ENCODE measurements at places on chromosomes 5 and 9.
A peak's percentile ranks its signal among the peaks of the same experiment; 100 is the strongest.

DNA sequence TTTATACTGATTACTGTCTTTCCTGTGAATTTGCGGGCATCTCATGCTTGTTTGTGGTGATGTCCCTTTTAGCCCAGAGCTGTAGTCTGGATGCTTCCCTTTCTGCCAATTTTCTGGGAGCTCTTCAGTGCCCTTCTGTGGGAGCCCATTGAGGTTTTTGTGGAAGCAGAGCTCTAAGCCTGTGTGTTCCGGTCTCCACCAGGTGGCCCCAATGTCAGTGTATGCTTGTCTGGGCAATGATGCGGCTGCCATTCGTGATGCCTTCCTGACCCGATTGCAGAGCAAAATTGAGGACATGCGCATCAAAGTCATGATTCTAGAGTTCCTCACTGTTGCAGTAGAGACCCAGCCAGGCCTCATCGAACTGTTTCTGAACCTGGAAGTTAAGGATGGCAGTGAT is 35.1 kb downstream of the SH3GLB2 start:
- DNase-seq, result peak; percentile 20

DNA sequence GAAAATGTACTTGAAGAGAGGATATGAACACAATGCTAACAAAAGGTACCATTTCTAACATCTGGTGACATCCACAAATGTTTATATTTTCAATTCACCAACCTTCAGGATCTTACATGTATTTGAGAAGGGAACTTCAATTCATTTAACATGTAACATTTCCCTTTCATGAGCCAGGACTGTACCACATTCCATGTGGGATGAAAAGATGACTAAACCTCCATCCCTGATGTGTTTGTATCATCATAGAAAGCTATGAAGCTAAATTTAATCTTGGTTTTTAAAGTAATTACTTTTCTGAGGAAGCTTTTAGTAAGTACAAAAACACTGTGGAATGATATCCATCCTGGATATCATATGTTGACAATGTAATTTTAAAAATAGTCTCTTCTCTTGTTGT is 78.2 kb upstream of the GNA14 start:
- no peak for DNase-seq

DNA sequence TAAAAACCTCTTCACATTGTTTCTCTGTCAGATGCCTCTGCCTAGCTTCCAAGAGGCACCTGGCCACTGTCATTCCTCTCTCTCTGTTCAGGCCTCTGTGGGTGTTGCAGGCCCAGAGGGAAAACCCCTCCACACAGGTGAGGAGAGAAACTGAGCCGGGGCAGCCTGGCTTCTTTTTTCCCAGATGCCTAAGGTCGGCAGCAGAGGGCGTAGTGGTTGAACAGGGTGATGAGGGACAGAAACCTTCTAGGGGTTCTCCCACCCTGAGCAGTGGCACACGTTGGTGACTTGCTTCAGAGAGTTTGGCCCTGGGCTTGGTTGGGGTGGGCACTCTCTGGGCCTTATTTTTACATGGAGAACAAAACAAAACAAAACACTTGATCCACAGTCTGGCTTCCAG is 12.2 kb downstream of the IL9 start:
- no peak for DNase-seq

DNA sequence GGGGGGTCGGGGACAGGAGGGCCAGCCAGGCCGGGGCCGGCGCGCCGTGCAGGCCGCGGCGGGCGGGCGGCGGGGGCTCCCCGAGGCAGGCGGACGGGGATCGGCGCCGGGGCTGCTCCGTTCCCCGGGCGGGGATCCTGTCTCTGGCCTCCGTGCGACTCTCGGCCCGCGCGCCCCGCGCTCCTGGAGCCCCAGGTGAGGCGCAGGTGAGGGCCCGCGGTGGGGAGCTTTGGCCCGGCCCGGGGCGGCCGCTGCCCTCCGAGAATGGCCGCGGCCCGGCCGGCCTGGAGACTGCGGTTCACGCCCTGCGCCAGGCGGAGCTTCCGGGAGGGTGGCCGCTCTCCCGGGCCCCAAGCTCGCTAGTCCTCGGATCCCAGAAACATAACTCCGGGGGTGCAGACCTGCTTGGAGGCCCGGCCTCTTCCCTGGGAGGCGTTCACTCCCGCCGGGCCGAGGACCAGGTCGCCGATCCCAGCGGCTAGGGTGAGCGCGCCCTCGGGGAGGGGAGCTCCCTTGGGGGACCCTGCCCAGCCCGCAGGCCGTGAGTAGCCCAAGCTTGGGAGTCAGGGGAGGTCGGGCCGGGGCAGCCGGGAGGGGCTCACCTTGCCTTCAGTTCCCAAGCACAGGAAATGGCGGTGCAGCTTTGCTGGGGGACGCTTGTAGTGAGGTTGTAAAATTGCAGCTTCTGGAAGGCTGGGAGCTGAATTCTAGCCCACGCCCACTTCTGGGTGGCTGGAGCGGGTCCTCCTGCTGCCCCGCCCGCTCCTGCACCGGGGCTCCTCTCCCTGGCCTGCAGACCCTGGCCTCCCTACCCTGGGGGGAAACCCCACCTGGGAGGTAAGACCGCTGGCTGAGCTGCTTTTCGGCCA is 723 bp downstream of the PPP1R26 start:
- peak; percentile 69 for DNase-seq

- DNase-seq, result no peak
Measured at GRCh38 chr5:56340196-56340980, 107.3 kb upstream of the ANKRD55 start.

DNA sequence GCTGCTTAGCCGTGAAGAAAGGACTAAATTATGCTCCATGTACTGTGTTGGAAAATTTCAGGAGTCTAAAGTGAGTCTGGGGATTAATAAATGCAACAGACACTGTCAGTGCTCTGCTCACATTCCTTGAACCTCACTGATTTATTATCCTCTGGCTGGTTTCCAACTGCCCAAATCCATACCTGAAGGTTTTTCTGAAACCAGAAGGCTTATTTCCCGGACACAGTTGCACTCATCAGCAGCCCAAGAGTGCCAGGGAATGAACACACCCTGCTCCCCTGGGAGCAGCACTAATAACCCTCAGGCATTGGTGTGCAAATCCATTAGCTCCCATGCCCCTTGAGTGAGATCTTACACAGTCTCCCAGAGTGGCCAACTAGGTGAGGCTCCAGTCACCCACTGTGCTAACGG is 38.7 kb downstream of the F2R start:
- no peak for DNase-seq

DNA sequence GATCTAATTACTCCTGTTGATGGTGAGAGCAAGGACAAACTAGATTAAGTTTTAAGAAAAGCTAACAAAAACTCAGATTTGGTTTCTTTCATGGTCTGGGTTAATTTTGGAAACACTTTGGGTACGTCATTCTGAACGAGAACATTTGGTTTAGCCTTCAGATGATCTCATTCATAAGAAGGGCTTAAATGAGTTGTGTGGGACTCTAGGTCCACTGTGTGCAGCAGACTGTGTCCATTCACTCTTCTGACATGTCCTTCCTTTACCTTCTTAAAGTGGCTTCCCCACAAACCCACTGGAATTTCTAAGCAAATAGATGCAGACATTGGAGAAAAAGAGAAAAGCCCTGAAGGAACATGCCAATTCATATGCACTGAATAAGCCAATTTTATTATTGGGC is 96.8 kb downstream of the FBXO4 start:
- DNase-seq, result no peak

DNA sequence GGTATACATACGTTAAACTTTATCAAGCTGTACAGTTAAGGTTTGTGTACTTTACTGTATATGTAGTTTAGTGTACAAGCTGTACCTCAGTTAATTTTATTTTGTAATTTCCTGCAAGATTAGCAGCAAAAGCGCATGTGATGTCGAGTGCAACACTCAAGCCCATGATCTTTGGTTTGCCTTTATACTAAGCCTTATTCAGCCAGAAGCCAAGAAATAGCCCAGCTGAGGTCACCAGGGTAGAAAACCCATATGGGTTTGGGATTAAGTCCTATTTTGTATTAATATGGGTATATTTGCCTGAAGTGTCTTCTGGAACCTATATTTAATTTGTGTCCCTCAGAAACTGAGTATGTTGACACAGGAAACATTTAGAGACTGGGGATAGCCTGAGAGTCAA is 59.3 kb downstream of the ZFAND5 start:
- DNase-seq, result no peak

GRCh38 chr9:89372230-89372816 is 54.0 kb downstream of the SECISBP2 start:
- DNase-seq, result no peak

GRCh38 chr5:144815131-144815530 is 644.5 kb downstream of the KCTD16 start:
- DNase-seq, result no peak

DNA sequence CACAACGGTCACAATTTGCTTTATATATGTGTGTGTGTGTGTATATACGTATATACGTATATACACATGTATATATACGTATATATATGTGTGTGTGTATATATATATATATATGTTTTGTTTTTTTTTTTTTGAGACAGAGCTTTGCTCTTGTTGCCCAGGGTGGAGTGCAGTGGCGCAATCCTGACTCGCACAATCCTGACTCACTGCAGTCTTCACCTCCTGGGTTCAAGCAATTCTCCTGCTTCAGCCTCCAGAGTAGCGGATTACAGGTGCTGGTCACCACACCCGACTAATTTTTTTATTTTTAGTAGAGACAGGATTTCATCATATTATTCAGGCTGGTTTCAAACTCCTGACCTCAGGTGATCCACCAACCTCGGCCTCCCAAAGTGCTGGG is 3.1 kb downstream of the RNF38 start:
- no peak for DNase-seq

DNA sequence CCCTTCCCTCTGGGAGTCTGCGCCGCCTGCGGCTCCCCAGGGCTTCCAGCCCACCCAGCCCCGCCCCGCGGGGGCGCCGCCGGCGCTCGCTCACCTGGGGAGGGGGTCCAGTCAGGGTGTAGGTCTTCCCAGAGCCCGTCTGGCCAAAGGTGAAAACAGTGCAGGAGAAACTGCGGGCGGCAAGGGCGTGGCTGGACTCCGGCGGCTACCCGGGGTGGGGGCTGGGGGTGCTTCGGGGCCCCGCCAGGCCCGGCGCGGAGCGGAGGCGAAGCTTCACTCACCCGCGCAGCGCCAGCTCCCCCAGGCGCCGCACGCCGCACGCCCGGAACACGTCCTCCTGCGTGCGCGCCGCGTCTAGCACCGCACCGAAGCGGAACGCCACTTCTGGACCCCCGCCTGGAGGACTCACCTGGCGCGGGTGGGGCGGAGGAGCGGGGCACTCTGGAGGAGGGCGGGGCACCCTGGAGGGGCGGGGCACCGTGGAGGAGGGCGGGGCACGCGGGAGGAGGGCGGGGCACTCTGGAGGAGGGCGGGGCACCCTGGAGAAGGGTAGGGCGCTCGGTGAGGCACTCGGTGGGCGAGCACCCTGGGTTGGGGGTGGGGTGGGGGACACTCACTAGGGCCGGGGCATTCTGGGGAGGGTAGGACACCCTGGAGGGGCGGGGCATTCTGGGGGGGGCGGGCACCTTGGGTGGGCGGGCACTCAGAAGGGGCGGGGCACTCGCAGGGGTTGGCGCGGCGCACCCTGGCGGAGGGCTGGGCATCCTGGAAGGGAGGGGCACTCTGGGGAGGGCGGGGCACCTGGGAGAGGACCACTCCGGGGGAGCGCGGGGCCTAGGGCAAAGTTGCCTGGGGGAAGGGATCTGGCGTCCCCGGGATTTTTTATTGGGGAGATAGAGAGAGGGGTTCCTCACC is 814 bp downstream of the KIF12 start:
- peak; percentile 17 for DNase-seq

- no peak for DNase-seq
Measured at GRCh38 chr5:45741110-45741509, 44.9 kb upstream of the HCN1 start.

DNA sequence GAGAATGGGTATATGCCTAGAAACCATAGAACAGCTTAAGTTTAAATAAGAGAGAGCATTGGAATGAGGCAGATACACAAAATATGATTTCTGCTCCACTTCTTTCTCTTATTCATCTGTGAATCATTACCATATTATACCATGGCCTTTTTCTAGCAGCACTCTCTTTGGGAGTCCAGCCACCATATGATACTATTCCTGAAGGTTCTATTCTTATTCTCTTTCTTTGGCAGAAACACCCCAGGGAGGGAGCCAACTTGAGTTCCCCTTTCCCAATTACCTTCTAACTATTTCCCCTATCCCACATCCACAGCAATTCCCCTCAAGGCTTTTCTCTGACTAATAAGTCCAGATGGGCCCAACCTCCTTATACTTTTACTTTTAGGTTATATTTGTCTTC is 55.9 kb downstream of the NDUFAF2 start:
- no peak for DNase-seq

- no peak for DNase-seq
Measured at GRCh38 chr5:66345281-66345680, 201.2 kb downstream of the SREK1 start.

DNA sequence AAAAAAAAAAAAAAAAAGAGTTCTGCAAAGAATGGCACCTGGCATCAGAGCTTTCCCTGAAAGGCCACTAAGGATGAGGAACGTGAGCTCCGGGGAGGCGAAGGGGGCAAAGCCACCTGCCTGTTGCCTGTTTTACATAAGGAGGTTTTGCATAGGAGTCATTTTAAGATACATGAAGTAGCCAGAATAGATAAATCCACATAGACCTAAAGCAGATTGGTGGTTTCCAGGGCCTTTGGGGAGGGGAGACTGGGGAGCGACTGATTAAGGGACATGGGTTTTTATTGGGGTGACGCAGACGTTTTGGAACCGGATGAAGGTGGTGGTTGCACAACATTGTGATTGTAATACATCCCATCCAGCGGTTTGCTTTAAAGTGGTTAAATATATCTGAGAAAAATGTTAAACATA is 7.1 kb downstream of the NEK6 start:
- DNase-seq, result peak; percentile 47

- DNase-seq, result peak; percentile 37
Measured at GRCh38 chr5:15790446-15791018, 290.6 kb downstream of the FBXL7 start.

- no peak for DNase-seq
Measured at GRCh38 chr5:53006911-53007890, 18.0 kb downstream of the ITGA2 start.

DNA sequence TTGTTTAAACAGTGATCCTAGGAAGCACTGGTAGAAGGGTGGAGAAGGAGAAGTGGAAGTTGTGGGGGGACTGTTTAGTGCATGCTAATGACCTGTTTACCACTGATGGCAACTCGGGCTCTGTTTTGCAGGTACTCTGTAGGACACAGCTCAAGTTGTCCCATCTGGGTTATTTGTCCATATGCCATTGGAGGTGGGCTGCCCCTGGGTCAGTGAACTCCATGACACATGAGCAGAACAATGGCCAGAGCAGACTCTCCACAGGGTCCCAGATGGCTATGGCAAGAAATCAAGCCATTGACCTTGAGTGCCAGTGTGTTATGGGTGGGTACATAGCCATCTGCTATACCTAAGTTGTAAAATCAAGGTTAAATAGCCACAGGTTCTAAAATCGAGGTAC is 175.9 kb downstream of the GAS1 start:
- DNase-seq, result no peak

GRCh38 chr5:72152545-72152944 is 45.3 kb downstream of the MAP1B start:
- no peak for DNase-seq

DNA sequence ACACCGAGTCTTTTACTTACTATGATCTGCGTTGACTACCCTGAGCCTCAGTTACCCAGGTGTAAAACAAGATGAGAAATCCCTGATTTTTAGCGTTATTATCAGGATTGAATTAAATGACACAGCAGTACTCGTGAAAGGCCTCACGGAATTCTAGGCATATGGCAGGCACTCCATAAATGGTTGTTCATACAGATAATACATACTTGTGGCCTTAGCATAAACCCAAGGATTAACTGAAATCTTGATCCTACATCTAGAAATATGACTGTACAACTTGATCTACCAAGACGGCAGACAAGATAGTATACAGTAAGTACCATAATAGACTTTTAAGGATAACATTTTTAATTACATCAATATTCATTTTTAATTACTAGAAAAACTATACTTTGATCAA is 409.8 kb downstream of the BNC2 start:
- no peak for DNase-seq

All from AG08395 (cell line).